ENCODE measurements at places on chromosomes 4 and X.

DNA sequence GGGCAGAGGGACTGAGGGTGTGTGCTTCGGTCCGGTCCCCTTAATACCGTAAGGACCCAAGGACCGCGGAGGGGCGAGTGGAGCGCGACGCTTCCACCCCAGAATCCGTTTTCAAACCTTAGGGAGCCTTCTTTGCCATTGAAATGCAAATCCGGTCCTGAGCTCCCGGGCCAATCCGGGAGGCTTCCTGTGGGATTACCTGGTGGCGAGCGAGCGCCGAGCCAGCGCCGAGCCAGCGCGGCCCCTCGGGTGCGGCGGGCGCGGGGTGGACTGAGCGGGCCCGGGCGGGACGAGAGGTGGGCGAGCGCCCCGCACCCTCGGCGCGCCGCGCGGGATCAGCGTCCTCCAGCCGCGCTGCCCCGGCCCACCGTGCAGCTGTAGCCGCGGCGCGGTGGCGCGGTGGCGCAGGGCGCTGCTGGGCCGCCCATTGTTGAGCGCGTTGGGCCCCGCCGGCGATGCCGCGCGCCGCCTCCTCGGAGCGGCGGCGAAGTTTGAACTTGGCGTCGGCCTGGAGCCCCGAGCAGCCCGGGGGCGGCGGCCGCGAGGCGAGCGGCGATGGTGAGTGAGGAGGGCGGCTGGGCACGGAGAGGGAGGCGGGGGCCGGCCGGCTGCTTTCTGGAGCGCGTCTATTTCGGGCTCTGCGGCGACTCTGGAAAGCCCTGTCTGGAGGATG, 208.7 kb downstream of the SOWAHB start:
- no peak for DNase-seq

GRCh38 chrX:18425199-18426003, at the start of gene CDKL5:
Gene CDKL5, plus strand, starts transcription at chrX:18425608. Its CDS starts 81,489 bp downstream, at chrX:18507097.
- DNase-seq: peak; percentile 81

- peak; percentile 43 for DNase-seq
Measured at GRCh38 chrX:38375891-38376290, 23.5 kb downstream of the OTC start.

GRCh38 chr4:164023214-164023613, 528.7 kb downstream of the TMA16 start:
- no peak for DNase-seq

- DNase-seq: peak; percentile 84
Measured at GRCh38 chr4:166165829-166166420, 292.9 kb downstream of the TLL1 start.

DNA sequence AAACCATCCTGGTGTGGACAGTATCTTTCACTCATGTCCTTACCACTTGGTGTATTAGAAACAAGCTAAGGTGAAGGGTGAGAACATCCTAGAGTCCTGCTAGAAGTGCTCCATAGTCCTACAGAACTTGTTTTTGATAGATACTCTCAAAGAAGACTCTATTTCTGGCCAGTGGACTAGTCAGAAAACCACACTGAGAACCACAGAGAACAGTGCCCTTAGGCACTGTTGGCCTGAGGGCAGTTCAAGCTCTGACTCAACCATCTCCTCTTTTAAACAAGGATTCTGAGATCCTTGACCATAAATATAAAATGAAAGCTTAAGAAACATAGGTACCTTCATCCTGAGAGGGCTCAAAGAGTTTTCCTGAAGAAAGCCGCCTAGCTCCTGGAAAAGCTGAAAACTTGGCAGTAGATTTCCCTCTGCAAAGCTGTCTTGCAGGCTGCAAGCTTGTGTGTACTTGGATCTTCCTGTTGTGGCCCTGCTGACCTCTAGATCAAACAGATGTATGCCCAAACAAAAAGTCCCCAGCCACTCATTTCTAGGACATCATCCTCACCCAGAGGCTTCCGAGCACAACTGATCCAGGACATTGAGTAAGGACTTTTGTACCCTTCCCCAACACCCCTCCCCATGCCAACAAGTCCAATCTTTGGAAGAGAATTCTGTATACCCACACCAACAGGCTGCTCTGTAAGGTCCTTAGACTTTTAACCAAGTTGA, 111.6 kb upstream of the CXCL13 start:
- DNase-seq: no peak

GRCh38 chrX:150012647-150013381, 74.5 kb upstream of the EOLA2 start:
- DNase-seq: no peak

- no peak for DNase-seq
Measured at GRCh38 chr4:34157547-34157946, 2086.8 kb downstream of the ARAP2 start.

- DNase-seq: no peak
Measured at GRCh38 chr4:57098941-57099340, 11.2 kb downstream of the IGFBP7 start.

- no peak for DNase-seq
Measured at GRCh38 chrX:7169627-7170026, 21.7 kb upstream of the PUDP start.

DNA sequence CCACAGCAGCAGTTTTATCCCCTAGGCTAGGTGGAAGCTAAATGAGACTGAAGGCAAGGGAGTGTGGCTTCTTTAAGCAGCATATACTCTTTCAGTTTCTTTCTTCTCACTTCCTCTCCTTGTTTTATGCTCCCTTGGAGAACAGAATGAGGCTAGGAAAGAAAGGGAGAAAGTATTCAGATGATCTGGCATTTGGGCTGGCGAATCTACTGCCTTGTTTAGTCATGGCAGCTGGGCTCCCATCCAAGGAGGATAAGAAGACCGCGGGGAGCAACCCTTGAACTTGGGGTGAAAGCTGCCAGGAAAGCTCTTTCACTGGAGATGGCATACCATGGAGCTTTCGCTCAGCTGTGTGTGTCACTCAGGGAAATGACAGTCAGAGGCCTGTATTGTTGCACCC, 72.1 kb downstream of the ARHGEF38 start:
- DNase-seq: no peak

DNA sequence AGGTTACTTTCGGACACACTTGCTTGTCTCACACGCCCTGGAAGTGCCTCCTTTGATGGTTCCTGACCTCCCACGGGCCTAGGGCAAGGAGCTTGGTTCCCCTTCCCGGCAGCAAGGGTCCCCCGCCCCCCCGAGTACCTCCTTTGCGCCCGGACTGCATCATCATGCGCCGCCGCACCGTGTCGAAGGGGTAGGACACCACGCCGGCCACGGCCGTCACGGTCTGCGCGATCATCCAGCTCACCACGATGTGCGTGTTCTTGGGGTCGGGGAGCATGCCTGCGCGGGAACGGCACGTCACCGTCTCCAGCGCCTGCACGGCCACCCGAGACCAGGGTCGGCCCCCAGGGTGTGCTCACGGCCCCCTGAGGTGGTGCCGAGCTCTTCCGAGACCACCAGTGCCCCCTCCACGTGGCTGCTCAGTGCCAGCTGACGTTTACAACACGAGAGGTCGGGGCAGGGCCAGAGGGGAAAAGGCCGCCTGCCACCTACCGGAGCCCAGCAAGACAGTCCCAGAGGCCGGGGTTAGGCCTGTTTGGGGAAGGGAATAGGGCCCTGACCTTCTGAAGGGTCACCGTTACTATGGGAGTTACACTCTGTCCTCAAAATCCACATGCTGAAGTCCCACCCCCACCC, 4.7 kb downstream of the SLC25A6 start:
- DNase-seq: no peak

DNA sequence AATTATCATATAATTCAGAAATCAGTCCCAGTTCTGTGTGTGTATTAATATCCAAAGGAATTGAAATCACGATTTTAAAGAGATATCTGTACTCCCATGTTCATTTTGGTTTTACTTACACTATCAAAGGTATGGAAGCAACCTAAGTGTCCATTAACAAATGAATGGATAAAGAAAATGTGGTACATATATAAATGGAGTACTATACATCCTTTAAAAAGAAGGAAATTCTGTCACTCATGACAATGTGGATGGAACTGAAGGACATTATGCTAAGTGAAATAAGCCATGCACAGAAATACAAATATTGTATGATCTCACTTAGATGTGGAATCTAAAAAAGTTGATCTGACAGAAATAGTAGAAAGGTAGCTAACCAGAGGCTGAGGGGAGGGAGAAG, 63.8 kb downstream of the CD99L2 start:
- DNase-seq: no peak

- no peak for DNase-seq
Measured at GRCh38 chrX:134626434-134626833, 31.8 kb downstream of the PLAC1 start.

DNA sequence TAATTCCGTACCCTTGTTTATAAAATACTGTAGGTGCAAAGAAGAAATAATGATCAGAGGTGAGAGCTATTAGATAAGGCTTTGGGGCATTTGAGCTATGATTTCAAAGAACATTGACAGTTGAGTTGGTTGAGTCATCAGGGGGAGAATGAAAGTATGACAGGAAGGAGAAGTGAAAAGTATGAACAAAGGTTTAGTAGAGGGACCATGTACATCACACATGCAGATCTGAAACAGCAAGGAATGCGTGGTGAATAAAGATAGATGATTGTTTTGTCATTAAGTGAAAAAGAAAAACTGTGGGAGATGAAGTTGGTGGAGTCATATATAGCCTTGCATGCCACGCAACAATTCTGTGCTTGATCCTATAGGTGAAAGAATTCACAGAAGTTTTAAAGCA, 163.1 kb downstream of the ARAP2 start:
- no peak for DNase-seq

GRCh38 chr4:99950913-99951254, 809 bp upstream of the H2AZ1 start:
- DNase-seq: no peak

DNA sequence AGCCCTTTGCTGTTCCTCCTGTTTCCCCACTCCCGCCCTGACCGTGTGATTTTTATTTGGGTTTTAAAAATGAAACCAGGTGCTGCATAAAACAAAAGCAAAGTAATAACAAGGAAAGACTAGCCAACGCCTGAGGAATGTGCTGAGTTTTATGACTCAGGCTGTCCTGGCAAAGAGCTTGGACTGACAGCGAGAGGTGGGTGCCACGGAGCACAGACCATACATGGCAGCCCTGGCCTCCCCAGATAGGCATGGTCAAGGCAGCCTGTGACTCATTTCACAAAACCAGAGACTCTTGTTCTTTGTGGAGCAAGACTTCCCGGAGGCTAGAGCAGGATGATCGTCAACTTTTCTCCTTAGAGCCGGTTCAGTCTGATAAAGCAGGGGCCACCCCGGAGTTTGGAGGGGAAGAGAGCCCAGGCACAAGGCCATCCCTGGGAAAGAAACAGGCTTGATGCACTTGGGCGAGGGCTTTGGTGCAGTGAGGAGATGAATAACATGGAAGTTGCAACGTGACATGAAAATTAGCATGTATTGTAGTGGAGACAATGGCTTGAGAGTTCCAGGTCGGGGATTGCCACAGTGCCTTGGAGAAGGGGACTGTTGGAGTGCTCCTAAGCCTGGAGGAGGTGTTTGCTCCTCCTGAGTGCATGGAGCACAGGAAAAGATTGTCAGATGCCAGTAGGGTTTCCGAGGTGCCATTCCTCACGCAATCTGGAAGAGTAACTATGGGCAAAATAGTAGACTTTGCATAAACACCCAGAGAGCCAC, 54.8 kb downstream of the C4orf51 start:
- no peak for DNase-seq

GRCh38 chr4:188960411-188961093, 821.3 kb downstream of the TRIML1 start:
- no peak for DNase-seq

GRCh38 chrX:1686642-1687041, 71.8 kb downstream of the ASMT start:
- no peak for DNase-seq

- no peak for DNase-seq
Measured at GRCh38 chr4:175087145-175087544, 169.0 kb downstream of the ADAM29 start.

DNA sequence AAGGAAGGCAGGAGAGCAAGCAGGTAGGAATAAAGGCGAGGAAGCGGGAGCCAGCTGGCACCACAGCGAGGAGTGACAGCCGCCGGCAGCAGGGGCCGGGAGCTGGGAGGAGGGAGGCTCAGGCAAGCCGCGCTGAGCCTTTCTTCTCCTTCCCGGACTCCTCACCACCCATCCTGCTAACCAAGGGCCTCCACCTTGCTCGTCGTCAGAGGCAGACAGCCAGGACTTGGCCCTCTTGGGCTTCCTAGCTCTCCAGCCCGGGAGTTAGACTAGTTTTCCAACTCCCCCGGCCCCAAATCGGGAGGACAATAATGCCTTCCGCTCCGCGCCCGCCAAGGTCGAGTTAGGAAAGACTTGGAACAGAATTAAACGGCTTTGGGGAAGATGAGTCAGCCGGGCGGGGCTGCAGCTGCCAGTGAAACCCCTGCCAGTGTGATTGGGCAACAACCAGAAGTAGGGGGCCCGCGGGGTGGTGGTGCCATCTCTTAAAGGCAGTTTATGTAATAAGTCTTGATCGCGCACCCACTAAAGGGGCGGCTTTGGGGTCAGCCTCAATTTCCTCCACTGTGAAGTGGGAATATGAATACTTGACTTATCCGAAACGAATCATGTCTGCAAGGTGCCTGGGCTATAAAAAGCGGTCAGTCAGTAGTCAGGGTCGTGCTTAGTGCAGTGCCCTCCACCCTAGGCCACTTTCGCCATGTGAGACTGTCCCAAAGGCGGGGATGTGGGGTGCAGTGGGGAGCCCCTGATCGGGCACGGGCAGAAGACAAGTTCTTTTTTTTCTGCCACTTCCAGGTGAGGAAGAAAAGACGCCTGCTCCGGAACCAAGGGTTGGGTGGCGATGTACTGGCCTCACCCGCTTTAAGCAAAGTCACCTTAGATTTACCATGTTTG, 6.7 kb upstream of the HSD17B10 start:
- peak; percentile 53 for DNase-seq

- no peak for DNase-seq
Measured at GRCh38 chrX:40964633-40965586, 120.3 kb upstream of the USP9X start.

- DNase-seq: no peak
Measured at GRCh38 chr4:168832763-168833575, 177.1 kb downstream of the CBR4 start.

GRCh38 chr4:88101165-88101564, 57.3 kb downstream of the ABCG2 start:
- DNase-seq: peak; percentile 50

- DNase-seq: peak; percentile 31
Measured at GRCh38 chrX:41275661-41276609, 58.0 kb upstream of the DDX3X start.

- DNase-seq: no peak
Measured at GRCh38 chr4:150988238-150988637, 26.8 kb downstream of the LRBA start.

DNA sequence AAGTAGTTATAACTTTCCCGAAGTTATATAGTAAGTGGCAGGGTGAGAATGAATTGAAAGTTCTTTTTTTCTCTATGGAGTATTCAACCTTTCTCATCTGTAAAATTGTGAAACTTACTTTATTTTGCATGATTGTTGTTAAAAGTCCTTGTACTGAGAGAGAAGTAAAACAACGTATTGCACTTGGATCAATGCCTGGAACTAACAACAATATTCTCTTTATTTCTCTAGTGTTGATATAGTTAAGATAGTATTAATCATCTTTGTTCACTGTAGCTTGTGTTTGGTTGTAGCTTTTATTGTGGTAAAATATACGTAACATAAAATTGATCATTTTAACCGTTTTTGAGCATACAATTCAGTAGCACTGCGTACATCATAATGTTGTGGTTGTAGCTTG, 48.7 kb downstream of the STIM2 start:
- DNase-seq: no peak

All from Kasumi-1 (cell line).